ENCODE measurements at places on chromosomes 2 and 18.

DNA sequence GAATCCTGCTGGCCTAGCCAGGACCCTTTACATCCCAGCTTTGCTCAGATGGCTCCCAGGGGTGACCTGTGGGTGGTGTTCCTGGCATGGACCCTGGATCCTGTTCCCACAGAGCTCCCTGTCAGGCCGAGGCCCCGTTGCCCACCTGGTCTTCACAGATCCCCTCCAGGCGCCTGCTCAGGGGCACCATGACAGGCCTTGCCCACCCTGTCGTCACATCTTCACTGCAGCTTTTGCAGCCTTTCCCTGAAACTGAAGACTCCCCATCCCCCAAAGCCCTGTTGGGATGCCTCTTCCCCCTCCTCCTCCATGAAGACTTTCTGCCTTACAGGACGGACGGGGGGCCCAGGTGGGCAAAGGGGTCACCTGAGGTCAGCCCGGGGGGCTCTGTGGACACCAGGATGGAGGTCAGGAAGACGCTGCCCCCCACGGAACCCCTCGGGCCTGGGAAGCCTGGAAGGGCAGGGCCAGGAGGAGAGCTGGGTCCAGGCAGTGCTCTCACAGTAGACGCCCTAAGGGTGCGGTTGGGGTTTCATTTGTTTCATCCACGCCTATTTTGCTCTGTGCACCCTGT, 13.0 kb upstream of the KIF1A start:
- DNase-seq, result no peak

DNA sequence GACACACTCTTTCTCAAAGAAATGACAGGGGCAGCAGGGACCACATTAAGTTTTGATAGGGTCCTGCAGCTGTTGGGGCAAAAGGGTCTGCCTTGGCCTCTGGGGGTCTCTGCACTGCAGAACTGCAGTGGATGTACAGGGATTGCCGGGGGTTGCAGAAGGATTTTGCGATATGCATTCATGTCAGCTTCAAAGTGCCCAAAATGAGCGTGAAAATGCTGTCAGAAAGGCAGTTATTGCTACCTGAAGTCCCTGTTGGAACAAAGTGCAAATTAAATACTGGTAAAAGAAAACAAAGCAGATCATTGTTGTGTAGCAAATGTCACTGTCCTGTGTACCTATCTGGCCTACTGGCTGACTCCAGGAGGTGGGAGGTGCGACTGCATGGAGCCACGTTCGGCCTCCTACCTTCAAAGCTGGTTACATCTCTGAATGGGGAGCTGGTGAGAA, 78.8 kb upstream of the MAP4K3 start:
- DNase-seq, result no peak

DNA sequence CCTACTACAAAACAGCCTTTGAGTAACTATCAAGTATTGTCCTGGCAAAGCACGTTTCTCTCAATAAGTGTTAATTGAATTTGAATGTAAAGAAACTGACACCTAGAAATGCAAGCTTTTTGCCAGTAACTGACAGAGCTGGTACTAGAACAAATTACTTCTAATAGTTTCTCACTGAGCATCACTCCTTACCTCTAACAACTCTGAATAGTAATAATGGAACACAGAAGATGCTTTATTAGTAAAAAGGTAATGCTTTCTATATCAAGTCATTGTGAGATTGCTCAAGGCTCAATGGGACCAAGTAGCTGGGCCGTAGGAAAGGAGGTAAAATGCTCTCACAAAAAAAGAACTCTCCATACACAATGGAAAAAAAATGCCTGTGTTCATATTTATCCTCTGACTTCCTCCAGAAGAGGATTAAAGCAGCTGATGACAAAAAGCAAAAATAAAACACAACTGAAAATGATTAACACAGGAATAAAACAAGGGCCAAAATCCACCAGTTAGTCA, 11.8 kb downstream of the RASGRP3 start:
- DNase-seq, result no peak

DNA sequence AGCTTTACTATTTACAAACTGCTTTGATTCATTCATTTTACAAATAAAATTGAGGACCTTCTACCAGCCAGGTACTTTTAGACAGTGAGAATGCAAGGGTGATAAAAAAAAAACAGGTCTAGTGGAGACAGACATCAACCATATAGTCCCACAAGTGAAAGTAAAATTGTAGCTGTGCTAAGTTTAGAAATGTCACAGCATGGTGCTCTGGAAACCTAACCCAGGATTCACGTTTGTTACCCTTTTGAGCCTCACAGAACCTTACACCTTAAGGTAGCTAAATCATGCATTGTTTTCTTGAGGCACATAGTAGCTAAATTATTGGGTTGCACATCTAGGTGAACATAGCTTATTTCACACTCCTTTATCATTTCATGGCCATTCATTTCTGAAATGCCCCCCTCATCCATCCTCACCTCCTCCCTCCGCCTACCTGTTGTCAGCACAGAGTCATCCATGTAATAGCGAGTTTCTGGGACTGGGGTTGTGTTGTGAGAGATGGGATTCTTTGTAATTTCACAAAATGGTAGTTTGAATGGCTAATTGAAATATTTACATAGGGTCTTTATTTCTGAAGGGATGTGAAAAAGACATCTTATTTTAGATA, 7.1 kb downstream of the MTA3 start:
- DNase-seq, result no peak

DNA sequence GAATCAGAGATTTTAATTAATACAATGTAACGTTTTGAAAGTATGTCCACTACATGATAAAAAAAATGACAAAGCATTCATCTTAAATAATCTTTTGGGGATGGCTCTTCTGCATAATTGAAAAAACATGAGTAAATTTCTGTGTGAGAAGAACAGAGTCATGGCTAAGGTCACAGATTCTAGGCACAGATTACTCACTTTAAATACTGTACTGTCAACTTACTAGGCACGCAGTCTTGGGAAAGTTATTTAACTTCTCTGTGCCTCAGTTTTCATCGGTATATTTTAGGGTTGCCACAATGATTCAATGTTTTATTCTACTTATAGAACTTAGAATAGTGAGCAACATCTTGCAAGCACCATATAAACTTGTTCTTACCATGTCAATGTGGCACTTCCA, 49.2 kb downstream of the TMEFF2 start:
- no peak for DNase-seq

DNA sequence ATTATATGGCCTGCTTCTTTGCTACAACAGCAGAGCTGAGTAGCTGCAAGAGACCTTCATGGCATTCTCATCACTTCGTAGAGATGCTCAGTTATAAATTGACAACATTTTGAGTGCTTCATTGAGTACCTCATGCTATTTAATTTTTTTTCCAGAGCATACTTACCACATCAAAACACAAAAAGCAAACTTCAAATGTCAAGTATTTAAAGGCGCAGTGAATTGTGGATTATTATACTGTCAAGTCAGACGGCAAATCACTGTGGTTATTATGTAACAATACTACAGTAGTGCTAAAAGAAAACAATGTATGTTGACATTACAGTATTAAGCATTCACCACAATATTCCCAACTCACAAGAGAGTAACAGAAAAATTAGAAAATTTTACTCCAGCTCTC, 12.5 kb downstream of the ZC3H8 start:
- no peak for DNase-seq

DNA sequence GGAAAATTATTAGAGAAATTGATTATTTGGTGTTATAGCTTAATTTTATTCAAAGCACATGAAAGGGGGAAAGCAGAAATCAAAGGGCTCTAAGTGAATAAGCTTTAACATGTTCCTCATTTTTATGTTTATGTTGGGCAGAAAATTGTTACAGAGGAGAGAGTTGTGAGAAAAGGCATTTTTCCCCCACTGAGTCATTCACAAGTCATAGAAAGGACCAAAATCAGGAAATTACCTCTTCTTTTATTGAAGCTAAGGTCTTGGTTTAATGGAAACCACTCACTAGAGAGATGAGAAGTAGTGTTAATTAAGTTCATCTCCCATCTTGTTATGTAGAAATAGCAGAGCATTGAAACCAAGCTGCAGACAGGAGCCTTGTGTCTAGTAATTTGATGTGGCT, 175.3 kb upstream of the THUMPD2 start:
- no peak for DNase-seq

DNA sequence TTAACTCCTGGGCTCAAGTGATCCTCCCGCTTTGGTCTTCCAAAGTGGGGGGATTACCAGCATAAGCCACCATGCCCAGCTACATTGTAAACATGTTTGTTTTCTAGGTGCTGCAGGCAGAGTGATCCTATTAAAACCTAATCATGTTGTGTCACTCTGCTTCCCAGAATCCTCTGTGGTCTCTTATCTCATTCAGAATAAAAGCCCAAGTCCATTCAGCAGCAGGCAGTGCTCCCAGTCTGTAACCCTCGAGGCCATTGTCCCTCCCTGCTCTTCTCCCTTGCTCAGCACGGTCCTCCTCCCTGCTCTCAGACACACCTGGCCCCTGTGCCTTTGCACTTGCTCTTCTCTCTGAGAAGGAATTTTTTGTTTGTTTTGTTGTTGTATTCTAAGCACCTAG, 11.1 kb upstream of the CABYR start:
- DNase-seq, result no peak

GRCh38 chr2:46297546-46298271, 502 bp downstream of the EPAS1 start:
- peak; percentile 44 for DNase-seq

DNA sequence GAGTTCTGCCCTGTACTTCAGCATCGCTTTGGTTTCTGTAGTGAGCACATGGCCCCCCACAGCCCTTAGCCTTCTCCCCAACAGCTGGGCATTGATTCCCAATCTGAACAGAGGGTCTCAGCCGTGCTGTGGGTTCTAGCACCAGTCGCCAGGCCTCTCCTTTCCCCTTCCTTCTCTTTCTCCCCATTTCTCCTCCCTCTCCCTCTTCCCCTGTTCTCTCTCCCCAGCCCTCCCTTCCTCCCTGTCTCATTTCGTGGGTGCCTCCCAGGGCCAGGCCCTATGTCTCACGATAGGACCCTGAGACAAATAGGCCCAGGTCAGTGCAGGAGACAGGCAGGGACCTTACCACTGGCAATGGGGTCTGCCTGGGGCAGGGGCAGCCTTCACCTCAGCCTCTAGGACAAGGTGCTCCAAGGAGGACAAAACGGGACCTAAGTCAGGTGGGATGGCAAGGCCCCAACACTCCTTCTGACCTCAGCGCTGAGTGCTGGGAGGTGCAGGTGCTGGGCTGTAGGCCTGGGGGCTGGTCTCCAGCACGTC, 143.4 kb upstream of the GPC1 start:
- DNase-seq, result no peak

DNA sequence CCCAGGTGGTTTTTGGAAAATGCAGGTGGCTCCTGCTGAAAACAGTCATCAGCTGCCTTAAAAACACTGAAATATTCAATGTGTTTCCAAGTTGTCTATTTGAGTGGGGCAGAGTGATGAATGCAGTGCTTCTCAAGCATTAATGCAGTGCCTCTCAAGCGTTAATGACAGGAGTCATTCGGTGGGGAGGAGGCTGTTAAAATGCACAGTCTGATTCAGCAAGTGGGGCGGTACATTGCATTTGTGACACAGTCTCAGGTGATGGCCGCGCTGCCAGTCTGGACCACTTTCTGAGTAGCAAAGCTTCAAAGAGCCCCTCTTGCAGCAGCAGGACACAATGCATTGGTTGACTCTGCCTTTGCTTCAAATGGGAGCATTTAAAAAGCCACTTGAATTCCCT, 231.4 kb upstream of the RGPD4 start:
- DNase-seq, result no peak

- no peak for DNase-seq
Measured at GRCh38 chr18:31070206-31070605, 27.7 kb upstream of the DSC3 start.

DNA sequence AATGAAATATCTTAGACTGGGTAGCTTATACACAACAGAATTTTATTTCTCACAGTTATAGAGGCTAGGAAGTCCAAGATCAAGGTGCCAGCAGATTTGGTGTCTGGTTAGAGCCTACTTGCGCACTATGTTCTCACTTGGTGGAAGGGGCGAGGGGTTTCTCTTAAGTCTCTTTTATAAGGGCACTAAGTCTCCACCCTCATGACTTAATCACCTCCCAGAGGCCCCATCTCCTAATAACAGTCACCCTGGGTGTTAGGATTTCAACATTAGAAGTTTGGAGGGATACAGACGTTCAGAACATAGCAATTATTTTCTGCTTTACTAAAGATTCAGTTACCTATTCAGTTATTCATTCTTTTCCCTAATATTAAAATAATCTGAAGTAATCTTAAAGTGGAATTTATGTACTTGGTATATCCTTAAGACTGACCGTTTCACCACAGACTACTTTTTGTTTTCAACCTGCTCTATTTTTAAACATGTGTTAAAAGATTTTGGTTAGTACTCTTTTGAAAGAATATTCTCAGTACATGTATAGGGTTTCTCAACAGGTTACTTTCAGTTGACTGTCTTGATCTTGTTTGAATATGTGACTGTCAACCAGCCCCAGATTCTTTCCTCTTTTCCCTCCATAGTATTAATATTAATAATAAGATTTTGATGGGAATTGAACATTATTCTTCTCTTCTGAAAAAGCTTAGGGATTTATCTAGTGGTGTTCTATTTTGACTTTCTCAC, 130.0 kb downstream of the TAF4B start:
- DNase-seq, result no peak

- no peak for DNase-seq
Measured at GRCh38 chr2:186484062-186484735, 1.9 kb upstream of the ZC3H15 start.

DNA sequence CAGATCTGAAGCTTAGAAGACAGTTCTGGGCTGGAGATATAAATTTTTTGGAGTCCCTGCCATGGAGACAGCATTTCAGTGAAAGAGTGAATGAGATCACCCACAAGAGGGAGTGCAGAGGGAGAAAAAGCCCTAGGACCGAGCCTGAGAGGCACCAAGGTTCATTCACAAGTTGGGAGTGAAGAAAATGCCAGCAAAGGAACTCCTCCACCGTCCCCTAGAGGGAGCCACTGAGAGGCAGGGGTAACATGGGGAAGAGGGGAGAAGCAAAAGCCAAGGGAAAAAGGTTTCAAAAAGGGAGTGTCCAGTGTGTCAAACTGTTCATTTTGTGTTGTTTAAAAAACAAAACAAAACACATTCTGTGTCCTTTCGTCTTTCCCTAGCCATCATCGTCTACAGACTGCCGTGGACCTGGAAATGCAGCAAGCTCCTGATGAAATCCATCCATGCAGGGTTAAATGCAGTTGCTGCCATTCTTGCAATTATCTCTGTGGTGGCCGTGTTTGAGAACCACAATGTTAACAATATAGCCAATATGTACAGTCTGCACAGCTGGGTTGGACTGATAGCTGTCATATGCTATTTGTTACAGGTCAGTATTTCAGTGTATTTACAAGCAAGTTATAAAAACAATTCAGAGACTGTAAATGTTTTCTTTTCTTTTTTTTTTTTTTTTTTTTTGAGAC, 19.1 kb downstream of the CYBRD1 start:
- peak; percentile 48 for DNase-seq
